Foreskin fibroblast (primary cell): ENCODE measurements at places on chromosomes 11 and 22.
A peak's percentile ranks its signal among the peaks of the same experiment; 100 is the strongest.

GRCh38 chr11:15770798-15771414 lies 585.4 kb downstream of the SOX6 start:
- DNase-seq, result no peak

- peak; percentile 91 for DNase-seq
Measured at GRCh38 chr11:71988050-71988449, 10.7 kb upstream of the IL18BP start.

DNA sequence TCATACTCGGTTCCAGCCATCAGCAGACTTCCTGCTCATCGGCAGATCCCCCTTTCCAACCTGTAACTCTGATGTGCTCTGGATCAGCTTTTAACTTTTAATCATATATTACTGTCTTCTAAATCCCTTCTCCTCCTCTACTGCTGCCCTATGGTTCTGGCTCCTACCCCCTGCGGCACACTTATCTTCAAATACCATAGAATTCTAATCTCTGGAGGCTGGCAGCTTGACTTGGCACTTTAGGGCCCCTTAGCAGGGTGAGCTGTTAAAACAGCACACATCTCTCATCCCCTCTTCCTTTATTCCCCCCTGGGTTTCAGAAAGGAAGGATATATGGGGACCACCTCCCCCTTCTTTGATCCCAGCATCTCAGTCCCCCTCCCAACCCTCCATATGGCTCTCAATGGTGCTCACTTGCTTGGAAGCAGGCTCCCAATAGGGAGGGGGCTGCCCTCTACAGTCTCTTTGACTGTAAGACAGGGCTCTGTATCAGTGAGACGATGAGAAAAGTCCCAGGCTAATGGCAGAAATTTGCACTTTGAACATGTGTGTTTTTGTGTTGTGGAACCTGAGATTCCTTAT lies 4.4 kb upstream of the CNTF start:
- no peak for DNase-seq

DNA sequence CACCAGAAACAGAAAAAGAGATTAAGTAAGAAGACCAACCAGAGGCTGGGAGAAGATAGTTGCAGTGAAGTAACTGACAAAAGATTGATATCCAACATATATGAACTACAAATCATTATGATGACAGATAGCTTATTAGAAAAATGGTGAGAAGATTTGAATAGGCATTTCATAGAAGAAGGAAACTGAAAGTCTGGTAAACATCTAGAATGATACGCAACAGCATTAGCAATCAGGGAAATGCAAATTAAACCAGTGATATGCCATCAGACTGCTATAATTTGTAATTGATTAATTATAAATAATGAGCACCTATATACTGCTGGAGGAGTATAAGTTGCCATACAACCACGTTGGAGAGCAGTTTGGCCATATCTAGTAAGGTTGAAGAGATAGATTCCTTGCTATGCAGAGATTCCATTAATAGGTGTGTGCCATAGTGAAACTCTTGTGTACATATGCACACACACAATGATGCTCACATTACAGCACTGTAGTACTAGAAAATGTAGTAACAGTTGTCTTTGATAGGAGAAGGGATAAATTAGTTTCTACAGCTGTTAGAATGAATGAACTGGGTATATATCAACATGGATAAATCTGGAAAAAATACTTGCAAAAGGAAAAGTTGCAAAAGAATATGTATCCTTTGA lies 20.5 kb downstream of the RNF169 start:
- no peak for DNase-seq

- DNase-seq, result no peak
Measured at GRCh38 chr11:12901272-12901671, 107.8 kb upstream of the RASSF10 start.

DNA sequence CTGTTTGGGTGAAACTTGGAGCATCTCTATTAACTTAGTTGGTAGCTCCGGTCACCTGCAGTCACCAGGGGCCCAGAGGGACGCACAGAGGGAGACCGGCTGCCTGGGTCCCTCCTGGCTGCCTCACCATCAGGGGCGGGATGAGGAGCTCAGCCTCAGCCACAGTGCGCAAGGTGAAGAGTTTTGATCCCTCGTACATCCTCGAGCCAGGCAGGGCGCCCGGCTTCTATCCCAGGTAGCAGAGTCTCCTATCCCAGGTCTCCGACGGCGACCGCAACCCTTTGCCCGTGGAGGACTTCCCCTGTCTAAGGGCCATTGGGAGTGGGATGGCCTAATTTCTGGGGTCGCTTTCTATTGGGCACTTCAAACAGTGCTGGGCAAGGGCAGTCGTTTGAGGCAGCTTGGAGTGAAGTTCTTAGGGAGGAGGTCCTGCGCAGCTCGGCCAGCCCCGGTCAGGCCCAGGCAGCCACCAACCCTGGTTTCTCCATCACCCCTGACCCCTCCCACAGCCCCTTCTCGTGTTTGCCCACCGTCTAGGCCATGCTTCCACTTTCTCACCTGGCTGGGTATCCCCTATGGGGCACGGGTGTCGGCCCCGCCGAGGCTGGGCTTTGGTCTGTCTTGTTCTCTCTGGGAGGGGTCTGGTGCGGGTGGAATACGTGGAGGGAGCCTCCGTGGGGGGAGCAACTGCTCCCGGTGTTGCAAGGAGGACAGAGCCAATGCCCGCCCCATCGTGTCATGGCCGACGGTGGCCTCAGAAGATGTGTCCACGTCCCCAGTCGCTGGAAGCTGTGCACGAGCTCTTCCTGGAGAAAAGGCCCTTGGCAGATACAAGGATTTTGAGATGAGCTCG lies 3.6 kb upstream of the MRGPRG start:
- DNase-seq, result no peak

DNA sequence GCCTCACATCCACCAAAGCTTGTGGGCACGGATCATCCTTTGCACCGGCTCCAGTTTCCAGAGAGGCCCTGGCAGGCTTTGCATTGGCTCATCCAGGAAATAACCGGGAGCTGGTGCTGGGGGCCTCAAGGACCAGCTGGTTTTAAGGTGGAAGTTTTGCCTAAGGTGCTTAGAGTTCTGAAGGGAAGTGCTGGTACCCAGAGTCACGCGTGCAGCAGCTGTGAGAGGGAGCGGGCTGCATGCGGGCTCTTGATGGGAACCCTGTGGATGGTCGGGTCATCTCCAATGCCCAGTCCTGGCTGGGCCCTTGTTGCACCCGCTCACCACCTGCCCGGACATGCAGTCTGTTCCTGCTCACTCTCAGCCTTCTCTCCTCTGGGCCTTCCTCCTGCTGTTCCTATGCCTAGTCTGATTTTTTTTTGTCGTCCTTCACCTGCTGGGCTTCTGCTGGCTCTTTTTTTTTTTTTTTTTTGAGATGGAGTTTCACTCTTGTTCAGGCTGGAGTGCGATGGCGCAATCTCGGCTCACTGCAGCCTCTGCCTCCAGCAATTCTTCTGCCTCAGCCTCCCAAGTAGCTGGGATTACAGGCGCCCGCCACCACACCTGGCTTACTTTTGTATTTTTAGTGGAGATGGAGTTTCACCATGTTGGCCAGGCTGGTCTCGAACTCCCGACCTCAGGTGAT lies 24.0 kb upstream of the PRR5 start:
- DNase-seq, result no peak

DNA sequence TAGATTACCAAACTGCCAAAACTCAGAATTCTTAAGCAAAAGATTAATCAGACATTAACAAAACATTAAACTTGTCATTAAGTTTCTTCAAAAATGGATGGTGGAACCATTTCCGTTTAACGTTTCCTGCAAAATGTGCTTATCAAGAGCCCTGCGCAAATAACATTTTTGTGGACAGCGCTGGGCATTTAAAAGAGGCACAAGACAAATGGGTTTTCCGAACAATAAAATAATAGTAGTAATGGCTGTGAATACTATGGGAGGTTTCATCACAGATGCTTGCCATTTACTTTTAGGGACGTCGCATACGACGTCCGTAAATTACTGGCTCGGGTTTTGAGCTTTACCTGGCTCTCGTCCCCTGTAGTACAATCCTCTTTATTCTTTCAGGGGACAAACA lies 1.1 kb downstream of the NPAT start:
- DNase-seq, result no peak

- no peak for DNase-seq
Measured at GRCh38 chr22:49132009-49132408, 695.7 kb downstream of the BRD1 start.

DNA sequence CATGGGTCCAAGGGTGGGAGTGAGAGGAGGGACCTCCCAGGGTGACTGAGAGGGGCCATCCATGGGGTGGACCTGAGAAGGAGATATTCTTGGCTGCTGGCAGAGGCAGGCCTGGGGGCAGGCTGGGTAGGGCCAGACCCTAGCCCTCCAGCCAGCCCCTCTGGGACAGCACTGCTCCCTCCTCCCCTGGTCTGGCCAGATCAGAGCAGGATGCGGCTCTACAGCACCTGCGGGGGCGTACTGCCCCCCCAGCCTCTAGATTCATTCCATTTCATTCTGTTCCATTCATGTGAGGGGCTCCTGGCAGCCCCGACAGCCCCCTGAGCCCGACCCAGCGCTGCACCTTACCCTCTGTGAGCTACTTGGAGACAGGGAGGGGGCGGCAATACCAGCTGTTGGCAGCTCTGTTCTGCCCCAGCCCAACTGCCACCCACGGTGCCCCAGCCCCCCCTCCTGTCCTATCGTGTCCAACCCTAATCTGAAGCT lies 34.3 kb upstream of the MYRF start:
- DNase-seq, result no peak

GRCh38 chr11:127042445-127042844 lies 41.9 kb upstream of the KIRREL3 start:
- DNase-seq, result peak; percentile 33

DNA sequence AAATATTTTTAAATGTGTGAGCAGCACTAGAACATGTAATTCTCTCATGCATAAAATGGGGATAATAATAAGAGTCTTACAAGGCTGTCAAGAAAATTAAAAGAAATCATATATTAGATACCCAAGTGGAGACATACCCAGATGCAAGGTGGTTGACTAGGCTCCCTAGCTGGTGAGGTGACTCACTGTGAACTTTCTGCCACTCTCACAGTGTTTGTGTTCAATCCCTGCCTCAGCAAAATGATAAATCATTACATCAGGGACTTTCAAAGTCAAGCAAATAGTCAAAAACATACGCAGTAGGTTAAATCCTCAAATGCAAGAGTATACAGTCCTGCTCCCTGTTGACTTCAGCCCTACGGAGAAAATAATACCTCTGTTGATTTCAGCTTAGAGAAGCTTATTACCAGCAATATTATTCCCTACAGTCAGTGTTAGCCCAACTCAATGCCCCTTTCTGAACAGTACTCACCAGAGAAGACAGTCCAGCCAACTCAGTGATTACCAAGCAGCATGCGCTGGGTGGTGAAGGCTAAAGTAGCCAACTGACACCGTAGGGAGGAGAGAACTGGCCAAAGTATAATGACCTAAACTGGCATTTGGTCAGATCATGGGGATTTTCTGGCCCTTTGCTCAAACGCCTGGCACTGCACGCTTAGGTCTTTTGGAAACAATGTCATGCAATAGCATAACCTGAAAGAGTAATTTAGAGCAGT lies 73.1 kb upstream of the BARX2 start:
- no peak for DNase-seq

GRCh38 chr11:74418509-74418895 lies 20.3 kb upstream of the PGM2L1 start:
- DNase-seq, result peak; percentile 76

DNA sequence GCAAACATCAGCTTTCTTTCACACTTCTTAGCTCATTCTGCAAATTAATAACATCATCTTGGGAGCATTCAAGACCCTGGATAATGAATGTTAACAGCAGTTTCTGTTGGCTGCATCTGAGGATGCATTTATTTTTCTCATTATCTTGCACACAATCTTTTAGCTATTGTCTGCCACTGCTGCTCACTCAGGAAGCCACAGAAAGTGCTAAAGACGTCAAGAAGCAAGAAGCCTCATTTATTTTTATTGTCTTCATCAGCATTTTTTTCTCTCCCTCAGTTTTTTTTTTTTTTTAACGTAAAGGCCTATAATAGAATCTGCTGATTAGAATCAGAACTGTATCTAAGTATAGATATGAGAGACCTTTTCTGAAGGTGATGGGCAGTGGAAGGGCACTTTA lies 1339.4 kb downstream of the FAM181B start:
- DNase-seq, result no peak

DNA sequence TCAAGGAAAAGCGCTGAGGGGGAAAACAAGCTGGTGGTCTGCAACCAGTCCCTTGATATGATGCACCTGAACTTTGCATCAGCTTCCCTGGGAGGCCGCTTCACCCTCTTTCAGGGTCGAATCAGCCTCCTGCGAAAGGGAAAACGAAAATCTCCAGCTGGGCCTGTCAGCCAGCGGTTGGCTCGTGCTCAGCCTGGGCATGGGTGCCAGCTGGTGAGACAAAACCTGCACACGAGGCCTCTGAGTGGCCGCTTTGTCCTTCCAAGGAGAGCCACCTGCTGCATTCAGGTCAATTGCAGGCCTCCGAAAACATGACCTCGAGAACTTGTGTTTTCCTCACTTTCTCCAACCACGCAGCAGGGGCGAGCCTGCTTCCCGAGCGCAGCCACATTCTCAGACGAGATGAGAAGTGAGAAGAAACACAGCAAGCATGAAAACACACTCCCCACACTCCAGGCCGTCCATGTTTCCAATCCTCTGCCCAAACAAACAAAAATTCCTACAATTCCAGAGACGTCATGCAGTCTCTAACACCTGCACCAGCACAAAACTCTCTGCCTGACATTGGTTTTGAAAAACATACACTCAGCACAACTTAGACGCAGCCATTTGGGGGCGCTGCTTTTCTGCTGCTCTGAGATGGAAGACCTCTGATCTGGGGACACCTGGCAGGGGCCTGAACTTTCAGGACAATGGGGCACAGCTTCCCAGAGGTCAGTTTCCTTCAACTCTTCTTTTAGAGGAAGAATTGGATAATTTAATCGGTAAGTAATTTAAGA lies 77.1 kb downstream of the DHCR7 start:
- DNase-seq, result no peak

GRCh38 chr22:41482319-41482935 lies 13.5 kb downstream of the ACO2 start:
- peak; percentile 53 for DNase-seq

GRCh38 chr11:87193756-87194470 lies 156.2 kb downstream of the TMEM135 start:
- DNase-seq, result no peak

GRCh38 chr11:104490182-104490581 lies 326.2 kb upstream of the PDGFD start:
- no peak for DNase-seq
